Amniotic epithelial cell (primary cell): ENCODE measurements at places on chromosomes 2 and 18.

GRCh38 chr2:199784512-199784911 is 66.5 kb downstream of the FTCDNL1 start:
- DNase-seq, result no peak

- no peak for DNase-seq
Observed at GRCh38 chr2:136863468-136863867, 98.1 kb downstream of the THSD7B start.

GRCh38 chr18:65587491-65587890 is 163.3 kb upstream of the CDH7 start:
- no peak for DNase-seq

GRCh38 chr2:205762881-205763280 is 80.6 kb downstream of the NRP2 start:
- no peak for DNase-seq

- no peak for DNase-seq
Observed at GRCh38 chr18:79932907-79933306, 18.5 kb downstream of the SLC66A2 start.

GRCh38 chr2:158825021-158825420 is 29.9 kb downstream of the DAPL1 start:
- DNase-seq, result no peak

GRCh38 chr2:14615121-14615520 is 17.4 kb upstream of the LRATD1 start:
- DNase-seq, result no peak

GRCh38 chr2:128446874-128447537 is 128.3 kb upstream of the HS6ST1 start:
- no peak for DNase-seq

DNA sequence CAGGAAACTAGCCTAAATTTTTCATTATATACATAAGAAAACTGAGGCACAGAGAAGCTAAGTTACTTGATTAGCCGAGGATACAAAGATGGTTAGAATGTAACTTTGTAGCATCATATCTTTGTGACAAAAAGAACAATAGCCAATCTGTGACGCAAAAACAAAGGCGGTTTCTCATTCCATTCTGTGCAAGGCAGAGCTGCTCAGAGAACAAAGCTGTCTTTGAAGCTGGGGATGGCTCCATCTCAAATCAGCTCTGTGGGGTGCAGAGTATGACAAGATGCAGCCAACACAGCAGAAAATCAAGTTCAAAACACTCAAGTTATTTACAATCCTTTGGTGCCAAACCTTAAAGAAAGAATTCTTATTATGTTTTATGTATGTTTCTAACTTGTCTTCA is 81.9 kb upstream of the VWC2L start:
- DNase-seq, result no peak
